ENCODE measurements at places on chromosomes 5 and 9. TPM values are rescaled to one million over a fixed set of nuclear protein-coding genes. Genes with fewer than 3 reads are reported as not detected.

FAM151B gene
- 0.90 TPM for total RNA-seq

NREP gene
- 1.1 TPM for total RNA-seq

CARD9 gene
- 1.2 TPM for total RNA-seq

ARHGEF28 gene
- 1.2 TPM for total RNA-seq

NTNG2 gene
- total RNA-seq: 0.15 TPM

CTNND2 gene
- total RNA-seq: not detected

SLC24A2 gene
- total RNA-seq: 0.82 TPM

EXOC3 gene
- 56.0 TPM for total RNA-seq

NFIL3 gene
- 36.6 TPM for total RNA-seq

DNA sequence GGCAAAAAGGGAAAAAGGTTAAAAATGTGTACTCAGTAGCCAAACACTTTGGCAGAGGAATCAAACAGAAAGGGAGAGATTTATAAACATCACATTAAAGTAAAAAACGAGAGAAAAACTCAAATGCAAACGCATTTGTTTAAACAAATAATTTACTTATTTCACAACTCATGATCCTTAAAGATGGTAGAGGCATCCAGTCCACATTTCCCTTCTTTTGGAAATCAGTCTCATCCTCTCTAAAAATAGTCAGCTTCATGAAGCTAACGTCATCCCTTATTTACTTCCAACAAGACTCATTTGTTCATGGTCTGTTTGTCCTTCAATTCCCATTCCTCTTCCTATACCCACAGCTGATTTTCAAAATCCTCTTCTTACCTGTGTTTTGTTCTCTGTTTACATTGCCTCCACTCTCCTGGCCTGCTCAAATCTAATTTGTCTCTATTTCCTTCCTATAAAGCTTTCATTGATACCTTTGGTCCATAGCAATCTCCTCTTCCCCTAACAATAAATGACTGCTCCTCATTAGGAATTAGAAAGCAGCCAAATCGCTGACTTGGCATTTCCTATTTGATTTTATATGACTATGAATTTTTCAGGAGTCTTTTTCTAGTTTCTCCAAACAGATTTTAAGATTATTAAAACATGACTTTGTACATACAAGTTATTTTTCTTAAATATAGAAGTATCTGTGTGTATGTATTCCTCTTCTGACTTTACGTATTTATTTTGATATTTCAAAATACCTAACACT, 805.3 kb downstream of the TLE1 start:
- DNase-seq: no peak

- DNase-seq: no peak
Measured at GRCh38 chr5:42426016-42426415, 2.8 kb downstream of the GHR start.

- DNase-seq: no peak
Measured at GRCh38 chr9:71819115-71819739, 50.9 kb upstream of the CEMIP2 start.

DNA sequence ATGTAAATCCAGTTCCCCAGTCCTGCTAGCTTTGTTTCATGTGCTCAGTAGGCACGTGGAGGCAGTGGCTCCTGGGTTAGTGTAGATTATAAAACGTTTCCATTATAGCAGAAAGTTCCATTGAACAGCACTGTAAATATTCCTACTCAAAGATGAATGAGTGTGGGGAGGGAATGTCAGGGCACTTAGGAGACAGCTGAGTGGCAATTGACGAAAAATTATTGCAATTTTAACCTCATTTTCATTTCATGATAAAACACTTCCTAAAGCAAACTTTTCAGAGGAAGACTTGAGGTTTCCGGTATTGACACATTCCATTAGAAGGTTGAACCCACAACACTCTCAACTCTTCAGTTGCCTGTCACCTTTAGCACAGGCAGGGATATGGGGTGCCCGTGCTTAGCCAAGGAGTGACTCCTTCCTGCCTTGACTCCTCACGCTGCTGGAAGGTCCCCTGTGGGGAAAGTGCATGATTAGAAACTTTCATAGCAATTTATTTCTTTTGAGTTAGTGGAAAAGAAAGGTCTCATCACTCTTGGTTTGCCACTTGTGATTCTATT, 41.2 kb downstream of the SLC46A2 start:
- DNase-seq: no peak

DNA sequence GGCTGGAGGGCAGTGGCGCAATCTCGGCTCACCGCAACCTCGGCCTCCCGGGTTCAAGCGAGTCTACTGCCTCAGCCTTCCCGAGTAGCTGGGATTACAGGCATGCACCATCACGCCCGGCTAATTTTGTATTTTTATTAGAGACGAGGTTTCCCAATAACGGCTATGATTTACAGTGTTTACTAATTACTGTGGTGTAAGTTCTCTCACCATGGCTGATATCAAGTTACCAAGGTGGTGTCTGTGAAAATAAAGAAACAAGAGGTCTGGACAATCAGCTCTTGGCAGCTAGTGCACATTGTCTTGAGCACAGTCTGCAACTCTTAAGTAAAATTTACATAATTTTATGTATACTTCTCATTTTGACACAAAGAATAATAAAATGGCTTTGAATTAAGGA, 385.5 kb upstream of the COX7C start:
- DNase-seq: no peak

DNA sequence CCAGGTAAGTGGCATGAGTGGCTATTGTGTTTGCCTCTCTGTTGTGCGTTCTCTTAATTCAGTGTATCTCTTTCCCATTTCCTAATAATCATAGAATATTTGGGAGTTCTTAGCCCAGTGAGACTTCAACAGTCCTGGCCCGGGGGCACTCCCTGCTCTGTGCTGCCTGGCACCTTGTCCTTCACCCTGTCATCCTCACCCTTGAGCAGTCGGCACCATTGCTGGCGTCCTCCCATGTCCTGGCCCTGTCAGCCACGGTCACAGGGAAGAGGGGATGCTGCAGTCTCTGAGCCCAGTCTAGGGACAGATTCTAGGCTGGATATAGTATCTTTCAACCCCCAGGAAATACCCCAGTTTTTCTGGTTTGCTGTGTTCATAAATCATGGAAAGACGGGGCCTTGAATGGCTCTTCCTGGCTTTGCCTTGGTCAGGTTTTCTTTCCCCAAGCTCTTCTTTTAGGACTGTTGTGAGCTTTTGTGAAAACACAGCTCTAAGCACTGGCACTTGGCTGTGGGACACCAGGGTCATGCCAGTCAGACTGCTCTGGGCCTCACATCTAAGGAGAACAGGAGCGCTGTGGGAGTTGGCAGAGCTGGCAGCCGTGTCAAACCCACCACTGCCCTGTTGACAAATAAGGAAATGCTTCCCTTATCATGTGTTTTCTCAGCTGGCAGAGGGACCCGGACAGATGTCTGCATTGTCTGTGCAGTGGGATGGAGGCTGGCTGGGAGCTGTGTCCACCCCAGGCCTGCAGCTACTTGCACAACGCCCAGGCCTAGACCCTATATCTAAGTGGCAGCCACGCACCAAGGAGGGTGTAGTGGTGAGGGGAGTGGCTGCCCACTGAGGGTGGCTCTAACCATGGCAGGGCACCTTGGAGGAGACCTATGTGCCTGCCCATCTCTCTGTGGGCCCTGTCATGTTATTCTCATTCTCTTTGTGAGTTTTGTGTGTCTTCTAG, 378.6 kb downstream of the ICE1 start:
- no peak for DNase-seq

DNA sequence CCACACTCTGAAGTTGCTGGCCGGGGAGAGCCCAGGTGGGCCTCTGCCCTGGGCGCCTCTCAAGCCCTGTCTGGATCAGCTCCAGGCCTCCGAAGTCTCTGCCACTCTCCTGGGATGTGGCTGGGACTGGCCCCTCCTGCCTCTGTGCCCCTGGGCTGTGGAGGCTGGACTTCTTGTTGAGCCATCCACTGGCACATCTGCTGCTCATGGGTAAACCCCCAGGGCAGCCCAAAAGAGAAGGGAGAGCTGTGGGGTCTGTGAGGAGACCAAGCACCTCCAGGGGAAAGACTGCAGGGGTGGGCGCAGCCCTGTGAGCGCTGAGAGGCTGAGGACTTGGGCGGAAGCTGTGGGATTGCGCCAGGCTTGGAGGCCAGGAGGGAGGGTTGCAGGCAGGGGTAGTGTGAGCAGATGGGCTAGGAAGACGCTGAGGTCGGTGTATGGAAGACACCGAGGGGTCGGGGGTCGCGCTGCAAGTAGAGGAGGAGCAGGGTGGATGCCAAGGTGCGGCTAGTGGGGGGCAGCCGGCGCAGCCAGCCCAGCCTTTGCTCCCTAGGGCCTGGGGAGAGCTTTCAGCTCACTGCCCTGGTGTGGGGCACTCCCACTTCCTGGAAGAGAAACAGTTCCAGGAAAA, 118.1 kb downstream of the WNK2 start:
- no peak for DNase-seq

GRCh38 chr5:90548069-90548593, 10.5 kb upstream of the ADGRV1 start:
- DNase-seq: no peak

DNA sequence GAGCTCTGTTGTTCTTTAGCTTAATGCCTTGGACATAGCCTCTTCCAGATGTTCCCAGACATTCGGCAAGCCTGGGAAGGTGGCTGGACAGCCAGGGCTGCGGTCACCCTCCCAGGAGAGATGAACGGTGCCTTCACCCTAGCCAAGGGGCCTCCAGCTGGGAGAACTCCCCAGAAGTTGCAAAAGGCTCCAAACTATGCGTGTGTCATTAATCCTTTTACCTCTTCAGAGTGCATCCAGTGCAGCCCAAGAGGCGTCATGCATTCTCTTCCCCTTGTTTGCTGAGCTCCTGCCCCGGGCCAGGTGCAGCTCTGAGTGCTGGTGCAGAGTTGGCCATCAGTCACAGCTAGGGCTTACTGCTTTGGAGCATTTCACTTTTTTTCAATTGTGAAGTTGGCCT, 22.8 kb downstream of the HMCN2 start:
- no peak for DNase-seq

GRCh38 chr5:43638107-43638506, 35.1 kb downstream of the NNT start:
- DNase-seq: no peak

- no peak for DNase-seq
Measured at GRCh38 chr5:64594601-64595000, 88.8 kb downstream of the RGS7BP start.

DNA sequence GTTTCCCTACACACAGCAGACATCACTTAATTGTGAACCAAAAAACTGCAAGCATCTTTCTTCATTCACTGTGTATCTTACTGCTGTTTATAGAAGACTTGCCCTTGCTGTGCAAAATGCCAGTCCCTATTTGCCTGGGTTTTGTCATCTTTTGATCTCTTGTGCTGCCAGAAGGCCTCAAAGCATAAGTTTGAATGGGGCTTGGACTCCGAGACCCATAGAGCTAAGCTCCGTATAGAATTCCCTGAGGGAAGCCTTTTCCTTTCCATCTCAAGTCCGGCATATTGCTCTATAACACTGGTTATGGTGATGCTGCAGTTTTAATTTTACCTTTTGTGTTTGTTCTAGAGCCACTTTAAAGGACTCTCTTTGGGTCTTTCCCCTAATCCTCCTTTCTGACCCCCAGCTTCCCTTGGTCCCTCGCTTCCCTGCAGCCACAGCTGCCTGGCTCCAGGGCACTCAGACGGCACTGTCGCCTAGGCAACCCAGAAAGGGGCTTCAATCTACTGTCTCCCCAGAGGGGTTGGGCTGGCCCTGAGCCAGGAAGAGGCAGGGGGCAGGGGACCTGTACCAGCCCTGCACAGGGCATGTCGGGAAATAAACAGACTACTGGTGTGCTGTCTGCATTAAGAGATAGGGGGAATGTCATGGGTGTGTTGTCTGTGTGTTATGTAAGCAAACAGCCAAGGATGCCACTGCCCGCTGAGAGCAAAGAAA, 73.4 kb upstream of the MELK start:
- no peak for DNase-seq

DNA sequence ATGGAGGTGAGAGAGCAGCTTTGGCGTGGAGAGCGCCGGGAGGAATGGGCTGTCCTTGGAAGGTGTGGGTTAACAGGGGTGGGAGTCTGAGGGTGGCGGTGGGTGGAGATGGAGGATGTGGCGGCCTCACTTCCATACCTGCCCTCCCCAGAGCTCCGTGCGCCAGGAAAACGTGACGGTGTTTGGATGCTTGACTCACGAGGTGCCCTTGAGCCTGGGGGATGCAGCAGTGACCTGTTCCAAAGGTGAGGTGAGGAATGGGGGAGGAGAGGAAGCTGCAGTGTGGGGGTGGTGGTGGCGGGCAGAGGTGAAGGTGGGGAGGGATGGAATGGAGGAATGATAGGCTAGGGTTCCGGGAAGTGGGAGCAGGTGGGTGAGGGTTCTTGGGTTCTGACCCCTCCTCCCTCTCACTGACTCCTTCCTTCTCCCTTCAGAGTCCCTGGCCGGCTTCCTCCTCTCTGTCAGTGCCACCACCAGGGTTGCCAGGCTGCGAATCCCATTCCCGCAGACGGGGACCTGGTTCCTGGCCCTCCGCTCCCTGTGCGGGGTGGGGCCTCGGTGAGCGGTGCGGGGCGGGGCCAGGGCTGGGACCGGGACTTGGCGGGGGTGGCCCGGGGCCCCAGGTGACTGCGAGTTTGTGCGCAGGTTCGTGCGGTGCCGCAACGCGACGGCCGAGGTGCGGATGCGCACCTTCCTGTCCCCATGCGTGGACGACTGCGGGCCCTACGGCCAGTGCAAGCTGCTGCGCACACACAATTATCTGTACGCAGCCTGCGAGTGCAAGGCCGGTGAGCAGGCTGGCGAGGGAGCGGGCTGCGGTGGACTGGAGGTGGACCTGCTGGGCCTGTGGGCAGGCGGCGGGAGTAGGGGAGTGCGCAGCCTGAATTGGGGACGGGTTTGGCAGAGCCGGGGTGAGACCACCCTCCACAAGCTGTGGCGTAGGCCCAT, 17.1 kb downstream of the TMEM8B start:
- no peak for DNase-seq

DNA sequence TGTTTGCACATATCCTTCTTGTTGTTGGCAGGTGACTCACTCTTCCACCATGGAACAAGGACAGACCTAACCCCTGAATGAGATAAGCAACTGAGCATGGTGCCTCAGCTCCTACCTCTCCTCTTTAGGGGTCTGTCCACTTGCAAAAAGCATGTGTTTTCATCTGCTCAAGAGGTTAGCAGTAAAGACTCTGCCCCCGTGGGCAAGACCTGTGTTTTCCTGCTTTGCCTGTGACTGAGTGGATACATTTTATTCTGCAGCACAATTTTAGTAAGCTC, 111.0 kb upstream of the LIFR start:
- DNase-seq: no peak

DNA sequence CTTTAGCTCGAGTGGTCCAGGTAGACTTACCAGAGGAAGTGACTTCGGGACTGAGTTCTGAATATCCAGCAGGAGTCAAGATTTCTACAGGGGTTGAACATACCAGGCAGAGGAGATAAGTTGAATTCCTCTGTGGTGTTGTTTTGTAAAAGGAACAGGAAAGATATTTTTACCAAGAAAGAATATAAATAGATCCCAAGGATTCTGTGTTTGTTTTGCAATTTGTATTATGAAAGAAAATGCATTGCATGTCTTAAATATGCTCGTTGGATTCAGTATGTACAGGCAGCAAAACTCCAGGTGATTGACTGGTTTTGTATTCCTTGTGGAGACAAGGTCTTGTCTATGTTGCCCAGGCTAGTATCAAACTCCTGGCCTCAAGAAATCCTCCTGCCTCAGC, 197.8 kb downstream of the FRMD3 start:
- DNase-seq: no peak

DNA sequence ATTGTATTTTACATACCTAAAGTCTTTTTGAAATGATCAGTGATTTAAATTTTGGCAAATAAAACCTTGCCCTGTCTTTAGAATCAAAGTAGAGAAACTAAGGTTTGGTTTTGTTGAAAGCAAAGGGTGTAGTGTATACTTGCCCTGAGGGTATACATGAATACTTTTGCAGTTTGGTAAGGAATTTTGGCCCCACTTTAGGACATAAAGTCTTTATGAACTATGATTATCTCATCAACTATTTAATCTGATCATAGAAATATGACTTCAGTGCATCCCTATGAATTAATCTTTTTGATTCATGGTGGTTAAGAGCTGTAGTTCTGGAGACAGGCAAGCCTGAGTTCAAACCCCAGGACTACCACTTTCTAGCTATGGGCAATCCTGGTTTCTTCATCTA, 17.7 kb downstream of the RAD1 start:
- DNase-seq: no peak

Measured in gastrocnemius medialis (tissue), 4 donors.